ENCODE measurements at places on chromosomes 7 and 10. TPM values are rescaled to one million over a fixed set of nuclear protein-coding genes. Genes with fewer than 3 reads are reported as not detected.

CNNM1 gene
- 3.0 TPM for total RNA-seq

CALHM1 gene
- total RNA-seq, result not detected

HMX3 gene
- 3.3 TPM for total RNA-seq

ODAD2 gene
- 1.9 TPM for total RNA-seq

ABCB4 gene
- 1.5 TPM for total RNA-seq

PRLHR gene
- total RNA-seq, result not detected

CYP3A7 gene
- not detected for total RNA-seq

PIK3CG gene
- total RNA-seq, result 1.5 TPM

PLCE1 gene
- 2.5 TPM for total RNA-seq

MYOF gene
- 124 TPM for total RNA-seq

GIMAP8 gene
- not detected for total RNA-seq

NUTM2D gene
- 0.86 TPM for total RNA-seq

GIMAP7 gene
- not detected for total RNA-seq

BMPER gene
- 0.09 TPM for total RNA-seq

IDI2 gene
- total RNA-seq, result not detected

EPHA1 gene
- not detected for total RNA-seq

PI4K2A gene
- total RNA-seq, result 16.4 TPM

TMEM229A gene
- not detected for total RNA-seq

CRYGN gene
- total RNA-seq, result 0.17 TPM

CPSF4 gene
- 60.1 TPM for total RNA-seq

TACC2 gene
- 15.7 TPM for total RNA-seq

RNLS gene
- 4.3 TPM for total RNA-seq

GDF2 gene
- not detected for total RNA-seq

KAT6B gene
- total RNA-seq, result 4.9 TPM

PON3 gene
- total RNA-seq, result not detected

All from Daoy (cell line).